Activated effector memory CD4-positive, alpha-beta T cell treated with Interleukin-2 at 50 U/mL for 16 hours (primary cell): ENCODE measurements at places on chromosomes 7 and 10.

GRCh38 chr10:98354491-98354890 lies 60.5 kb downstream of the PYROXD2 start:
- no peak for DNase-seq

- DNase-seq, result peak; percentile 5
These were observed 728 bp downstream of the CAV2 start for GRCh38 chr7:116500078-116500853.

- DNase-seq, result no peak
These were observed 186.1 kb upstream of the ZWINT start for GRCh38 chr10:56547163-56547562.

DNA sequence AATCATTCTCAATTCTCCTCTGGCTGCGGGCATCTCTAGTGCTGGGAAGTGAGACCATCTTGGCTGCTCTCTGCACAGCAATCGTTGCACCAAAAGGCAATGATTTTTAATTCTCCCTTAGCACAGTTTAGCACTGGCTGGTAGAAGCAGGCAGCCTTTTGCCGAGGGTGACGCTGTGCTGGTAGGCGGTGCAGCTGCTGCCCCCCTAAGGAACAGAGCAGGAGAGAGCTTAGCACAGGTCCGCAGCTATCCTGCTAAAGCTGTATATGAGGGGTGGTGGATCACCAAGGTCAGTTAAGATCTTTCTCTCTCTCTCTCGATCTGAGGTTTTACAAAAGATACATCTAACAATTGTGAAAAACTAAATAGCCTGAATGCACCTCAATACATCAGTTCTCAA lies 390.1 kb downstream of the GATA3 start:
- DNase-seq, result no peak

GRCh38 chr10:45091968-45092367 lies 91.2 kb downstream of the ZNF22 start:
- no peak for DNase-seq

GRCh38 chr7:93150200-93150835 lies 2.1 kb upstream of the SAMD9L start:
- no peak for DNase-seq

DNA sequence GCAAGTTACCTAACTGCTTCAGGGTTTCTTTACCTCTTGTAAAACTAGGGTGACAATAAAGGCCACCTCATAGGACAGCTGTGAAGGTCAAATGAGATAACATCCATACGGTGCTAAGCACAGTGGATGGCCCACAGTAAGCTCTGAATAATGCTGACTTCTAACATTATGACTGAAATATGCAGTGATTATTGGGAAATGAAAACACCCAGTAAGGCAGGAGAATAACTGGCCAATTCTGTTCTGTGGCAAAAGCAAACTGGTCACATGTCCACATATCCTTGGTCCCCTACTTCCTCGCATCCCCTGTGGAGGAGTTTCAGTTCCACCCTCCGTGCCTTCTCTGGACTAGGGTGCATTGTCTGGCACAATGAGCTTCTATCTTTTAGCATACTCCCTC lies 1.4 kb downstream of the CUBN start:
- DNase-seq, result no peak
